ENCODE measurements at places on chromosomes 16 and 17. TPM values are rescaled to one million over a fixed set of nuclear protein-coding genes. Genes with fewer than 3 reads are reported as not detected.

Gene SULT1A4
- total RNA-seq: 3.4 TPM

Gene ADGRG3
- total RNA-seq: 1.1 TPM

DNA sequence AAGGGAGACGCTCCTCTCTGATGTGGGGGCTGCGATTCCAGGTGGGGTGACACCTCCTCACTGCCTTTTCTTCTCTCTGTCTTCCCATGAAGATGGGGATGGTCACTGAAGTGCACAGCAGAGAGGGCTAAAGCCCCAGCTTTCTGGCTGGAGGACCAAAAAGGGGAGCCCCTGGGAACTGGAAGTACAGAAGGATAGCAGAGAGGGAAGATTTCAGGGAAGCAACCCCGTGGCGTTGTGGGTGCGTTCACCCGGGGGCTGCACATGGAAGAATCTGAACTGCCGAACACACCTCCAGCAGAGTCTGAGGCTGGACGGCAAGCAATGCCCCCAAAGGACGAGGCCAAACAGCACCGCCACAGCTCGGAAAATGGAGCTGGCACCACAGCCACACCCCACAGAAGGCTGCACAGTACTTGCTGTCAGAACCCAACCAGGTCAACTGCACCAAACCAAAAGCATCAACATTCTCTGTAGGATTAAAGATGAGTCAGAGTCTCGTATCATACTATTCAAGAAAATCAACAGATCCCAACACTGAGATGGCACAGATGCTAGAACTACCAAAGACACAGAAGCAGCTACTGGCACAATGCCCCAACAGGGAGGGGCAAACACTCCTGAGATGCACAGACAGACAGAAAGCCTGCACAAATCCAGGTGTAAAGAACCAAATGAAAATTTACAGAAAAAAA lies 49.9 kb downstream of the MAP1LC3B start:
- no peak for DNase-seq

DNA sequence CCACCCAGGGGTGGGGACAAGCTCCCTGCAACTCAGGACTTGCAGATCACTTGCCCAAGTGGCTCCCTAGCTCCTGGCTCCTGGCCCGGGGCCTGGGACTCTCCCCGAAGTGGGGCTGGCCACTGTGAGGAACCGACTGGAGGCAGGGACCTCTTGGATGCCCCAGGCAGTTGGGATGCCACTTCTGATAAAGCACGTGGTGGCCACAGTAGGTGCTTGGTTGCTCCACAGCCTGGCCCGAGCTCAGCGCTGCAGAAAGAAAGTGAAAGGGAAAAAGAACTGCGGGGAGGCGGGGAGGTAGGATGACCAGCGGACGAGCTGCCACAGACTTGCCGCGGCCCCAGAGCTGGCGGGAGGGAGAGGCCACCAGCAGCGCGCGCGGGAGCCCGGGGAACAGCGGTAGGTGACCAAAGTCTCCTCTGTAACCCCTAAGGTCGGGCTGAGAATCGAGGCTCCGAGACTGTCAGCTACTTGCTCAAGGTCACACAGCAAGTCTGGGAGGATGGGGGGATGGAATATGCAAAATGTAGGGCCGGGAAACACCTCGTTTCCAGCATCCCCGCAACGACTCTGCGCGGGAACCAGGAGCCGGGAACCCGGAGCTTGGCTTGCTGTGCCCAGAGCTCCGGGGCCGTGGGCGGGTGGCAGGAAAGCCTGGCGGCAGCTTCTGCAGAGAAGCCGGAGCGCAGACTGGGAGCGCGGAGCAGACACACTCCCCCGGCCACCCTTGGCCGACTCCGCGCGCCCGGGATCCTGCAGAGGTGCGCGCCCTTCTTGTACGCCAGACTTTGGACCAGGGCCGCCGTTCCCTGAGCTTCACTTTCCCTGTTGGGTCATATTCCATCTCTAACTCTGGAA lies 1.9 kb downstream of the CIITA start:
- no peak for DNase-seq

DNA sequence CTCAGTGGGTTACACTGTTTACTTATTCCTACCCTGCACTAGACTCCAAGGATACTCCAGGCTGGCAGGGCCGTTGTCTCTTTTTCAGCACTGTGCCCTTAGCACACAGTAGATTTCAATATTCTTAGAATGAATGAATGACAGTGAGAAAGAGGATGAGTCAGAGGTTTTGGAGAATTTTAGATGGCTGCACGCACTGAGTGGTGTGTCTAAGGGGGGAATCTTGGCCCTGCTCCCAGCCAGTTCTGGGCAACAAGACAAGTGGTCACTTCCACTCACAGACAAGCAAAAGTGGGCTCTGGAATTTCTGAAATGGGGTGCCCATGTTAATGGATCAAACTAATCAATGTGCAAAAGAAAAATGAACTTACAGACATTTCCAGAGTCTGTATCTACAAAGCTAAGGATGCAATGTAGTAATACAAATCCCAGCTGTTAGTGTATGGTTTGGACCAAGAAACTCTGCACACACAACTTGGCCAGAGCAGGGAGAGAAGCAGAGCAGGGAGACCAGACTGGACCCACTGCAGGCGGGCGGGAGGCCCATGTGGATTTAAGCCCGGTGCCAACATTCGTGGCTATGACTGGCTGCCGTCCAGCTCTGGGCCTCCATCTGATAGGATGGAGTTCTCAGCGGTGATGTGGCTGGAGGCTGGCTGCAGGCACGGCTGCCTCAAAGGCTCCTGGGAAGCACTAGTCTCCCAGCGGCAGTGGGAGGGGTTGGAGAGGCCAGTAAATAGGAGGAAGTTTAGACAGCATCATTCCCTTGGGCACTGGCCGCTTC lies 95.6 kb upstream of the CDYL2 start:
- DNase-seq: peak; percentile 41

DNA sequence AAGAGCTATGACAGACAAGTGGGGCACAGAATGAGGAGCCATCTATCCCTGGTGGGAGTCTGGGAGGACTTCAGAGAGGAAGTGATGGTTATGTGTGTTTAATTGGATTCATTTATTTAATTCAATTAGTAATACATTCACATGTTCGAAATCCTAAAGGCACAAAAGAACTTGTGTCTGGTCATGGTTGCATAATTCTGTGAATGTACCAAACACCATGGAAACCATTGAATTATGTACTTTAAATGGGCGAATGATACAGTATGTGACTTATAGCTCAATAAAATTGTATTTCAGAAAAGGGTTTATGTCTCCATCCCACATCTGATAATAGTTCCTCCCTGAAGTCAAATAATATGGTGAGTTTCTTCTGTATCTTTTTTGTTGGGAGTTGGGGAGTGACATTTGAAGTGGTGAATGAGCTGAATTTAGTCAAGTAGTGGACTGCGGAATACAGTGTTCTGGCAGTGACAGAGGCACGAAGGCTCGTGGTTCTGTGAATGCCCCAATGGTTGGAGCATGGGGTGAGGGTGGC lies 19.8 kb upstream of the G6PC1 start:
- no peak for DNase-seq

All from lower leg skin (tissue), 4 donors.